ENCODE measurements at places on chromosomes 1 and 21.

GRCh38 chr1:178126741-178127185, 32.9 kb downstream of the RASAL2 start:
- peak; percentile 74 for DNase-seq

- peak; percentile 17 for DNase-seq
These were observed 22.1 kb downstream of the A3GALT2 start for GRCh38 chr1:33298623-33299277.

GRCh38 chr1:162217706-162218105, 148.2 kb downstream of the NOS1AP start:
- DNase-seq = no peak

- no peak for DNase-seq
These were observed 70.9 kb downstream of the TM2D1 start for GRCh38 chr1:61654067-61654466.

GRCh38 chr1:21292984-21293536, 2.8 kb upstream of the ECE1 start:
- no peak for DNase-seq

DNA sequence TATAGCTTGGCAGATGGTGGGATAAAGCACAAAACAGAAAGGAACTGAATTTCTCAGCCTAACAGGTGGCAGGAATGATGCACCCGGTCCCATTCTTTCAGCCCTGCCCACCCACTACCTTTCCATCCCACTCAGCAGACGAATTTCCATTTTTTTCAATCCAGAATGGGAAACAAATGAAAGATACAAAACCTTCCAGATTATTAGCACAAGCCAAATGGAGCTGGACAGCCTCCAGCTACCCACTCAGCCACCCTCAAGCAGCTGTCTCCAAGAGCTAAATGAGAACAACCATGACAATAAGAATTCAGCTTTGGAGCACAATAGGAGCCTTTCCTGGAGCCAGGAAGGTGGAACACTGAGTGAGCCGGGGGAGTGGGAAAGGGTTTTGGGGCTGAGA, 96.3 kb upstream of the ST6GALNAC5 start:
- no peak for DNase-seq

DNA sequence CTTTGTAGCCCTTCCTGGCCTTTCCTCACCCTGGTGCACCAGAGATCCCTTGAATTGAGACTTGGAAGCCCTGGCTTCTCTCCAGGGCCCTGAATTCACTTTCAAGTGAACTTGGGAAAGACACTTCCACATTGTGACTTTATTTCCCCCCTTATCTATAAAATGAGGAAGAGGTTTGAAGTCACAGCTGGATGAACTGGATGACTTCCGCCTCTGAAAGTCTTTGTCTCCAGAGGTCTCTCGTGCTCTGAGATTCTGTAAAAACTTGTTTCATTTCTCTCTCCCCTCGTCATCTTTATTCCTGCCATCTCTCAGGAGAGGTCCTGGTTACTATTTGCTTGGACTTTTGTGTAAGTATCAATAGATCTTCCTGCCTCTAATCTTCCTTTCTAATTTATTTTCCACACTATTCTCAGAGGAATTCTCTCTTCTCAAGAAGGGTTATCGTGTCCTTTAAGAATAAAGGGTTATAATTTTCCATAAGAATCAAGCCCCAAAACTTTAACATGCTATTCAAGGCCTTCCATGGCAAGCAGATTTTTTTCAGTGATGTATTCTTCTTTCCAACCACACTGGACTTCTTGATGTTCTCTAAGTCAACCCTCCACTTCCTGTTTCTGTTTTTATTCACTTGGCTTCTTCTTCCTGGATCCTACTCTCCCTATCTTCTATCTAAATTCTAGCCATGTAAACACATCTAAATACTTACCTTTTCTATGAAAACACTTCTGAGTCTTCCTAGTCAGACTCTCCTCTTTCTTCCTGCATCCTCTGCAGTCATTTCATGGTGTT, 6.5 kb upstream of the RPTN start:
- DNase-seq = no peak

Data from kidney glomerular epithelial cell (primary cell).